ENCODE measurements at places on chromosomes 12 and 14.

- DNase-seq: no peak
Observed at GRCh38 chr14:100296106-100296651, 10.1 kb downstream of the SLC25A29 start.

DNA sequence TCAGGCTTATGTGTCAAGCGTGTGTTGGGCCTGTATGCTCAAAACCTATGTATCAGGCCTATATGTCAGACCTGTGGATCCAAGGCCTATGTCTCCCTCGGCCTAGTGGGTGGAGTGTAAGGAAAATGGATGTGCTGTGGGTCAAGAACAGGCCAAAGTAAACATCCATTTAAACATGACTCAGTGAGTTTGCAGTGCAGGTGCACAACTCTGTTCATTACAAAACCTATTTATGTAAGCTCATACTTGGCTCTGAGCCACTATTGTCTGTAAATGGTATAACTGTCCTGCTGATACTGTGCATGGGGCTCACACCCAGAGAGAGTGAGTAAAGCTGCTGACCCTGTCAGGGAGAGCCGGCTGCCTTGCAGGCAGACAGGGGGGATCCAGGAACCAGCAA, 249.7 kb upstream of the AVPR1A start:
- DNase-seq: peak; percentile 53

- DNase-seq: no peak
Observed at GRCh38 chr12:123031171-123031845, 50.8 kb downstream of the ARL6IP4 start.

GRCh38 chr14:71672596-71672995, 259.6 kb upstream of the RGS6 start:
- DNase-seq: no peak

DNA sequence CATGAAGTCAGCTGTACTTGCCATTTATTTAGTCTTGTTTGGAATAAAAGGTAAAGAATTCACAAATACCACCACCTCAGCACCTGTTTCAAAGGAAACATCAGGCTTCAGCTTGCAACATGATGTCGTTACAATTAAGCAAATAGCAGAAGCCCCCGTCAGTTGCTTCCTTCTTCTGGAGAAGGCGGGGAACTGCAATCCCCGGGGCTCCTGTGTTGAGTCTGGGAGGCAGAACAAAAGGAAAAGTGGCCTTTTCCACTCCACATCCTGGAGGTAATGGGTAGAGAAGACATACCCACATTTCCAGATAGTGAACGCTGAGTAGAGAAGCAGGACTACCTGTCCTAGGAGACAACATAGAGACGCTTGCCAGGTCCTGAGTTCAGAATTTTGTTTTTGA, 92.8 kb downstream of the DNAH10 start:
- DNase-seq: no peak

DNA sequence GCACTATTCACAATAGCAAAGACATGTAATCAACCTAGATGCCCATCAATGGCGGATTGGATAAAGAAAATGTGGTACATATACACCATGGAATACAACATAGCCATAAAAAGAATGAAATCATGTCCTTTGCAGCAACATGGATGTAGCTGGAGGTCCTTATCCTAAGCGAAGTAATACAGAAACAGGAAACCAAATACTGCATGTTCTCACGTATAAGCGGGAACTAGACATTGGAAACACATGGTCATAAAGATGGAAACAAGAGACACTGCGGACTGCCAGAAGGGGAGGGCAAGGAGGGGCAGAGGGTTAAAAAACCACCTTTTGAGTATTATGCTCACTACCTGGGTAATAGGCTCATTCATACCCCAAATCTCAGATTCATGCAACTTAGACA, 234.1 kb upstream of the PLXNC1 start:
- DNase-seq: no peak

- DNase-seq: peak; percentile 64
Observed at GRCh38 chr12:2268471-2269286, 215.9 kb downstream of the CACNA1C start.

GRCh38 chr14:30882431-30882830, 8.1 kb downstream of the COCH start:
- no peak for DNase-seq

DNA sequence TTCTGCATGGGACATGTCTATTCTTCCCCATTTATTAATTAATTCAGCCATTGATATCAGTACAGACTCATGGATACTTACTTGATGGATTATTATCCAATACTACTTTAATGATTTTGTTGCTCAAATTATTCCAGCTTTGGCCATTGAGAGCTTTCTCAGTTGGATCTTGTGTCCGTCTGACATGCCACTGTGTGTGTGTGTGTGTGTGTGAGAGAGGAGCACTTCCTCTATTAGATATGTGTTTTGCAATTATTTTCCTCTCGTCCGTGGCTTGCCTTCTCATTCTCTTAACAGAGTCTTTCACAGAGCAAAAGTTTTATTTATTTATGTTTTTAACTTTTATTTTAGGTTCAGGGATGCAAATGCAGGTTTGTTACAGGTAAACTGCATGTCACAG, 194.2 kb downstream of the ADGRD1 start:
- DNase-seq: no peak

DNA sequence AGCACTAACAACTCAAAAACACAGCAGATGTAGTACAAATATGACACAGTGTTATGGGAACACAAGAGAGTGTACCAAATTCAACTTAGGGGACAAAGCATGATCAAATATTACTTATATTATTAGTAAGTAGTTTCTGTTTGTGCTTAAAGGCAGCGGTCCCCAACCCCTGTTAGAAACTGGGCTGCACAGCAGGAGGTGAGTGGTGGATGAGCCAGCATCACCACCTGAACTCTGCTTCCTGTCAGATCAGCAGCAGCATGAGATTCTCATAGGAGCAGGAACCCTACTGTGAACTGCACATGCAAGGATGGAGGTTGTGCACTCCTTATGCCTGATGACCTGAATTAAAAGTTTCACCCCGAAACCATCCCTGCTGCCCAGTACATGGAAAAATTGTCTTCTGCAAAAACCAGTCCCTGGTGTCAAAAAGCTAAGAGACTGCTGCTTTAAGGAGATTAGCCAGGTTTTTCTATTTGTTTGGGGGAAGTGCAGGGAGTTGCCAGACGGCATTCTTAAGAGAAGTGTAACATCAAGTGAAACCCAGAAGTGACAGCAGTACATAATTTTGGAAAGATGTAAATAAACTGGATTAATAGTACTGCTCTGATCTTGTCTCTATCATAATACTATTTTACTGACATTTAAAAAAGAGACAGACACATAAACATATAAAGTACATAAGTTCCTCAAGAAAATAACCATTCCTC, 26.7 kb downstream of the GTF2A1 start:
- no peak for DNase-seq

- no peak for DNase-seq
Observed at GRCh38 chr14:56694609-56695008, 115.0 kb downstream of the TMEM260 start.

DNA sequence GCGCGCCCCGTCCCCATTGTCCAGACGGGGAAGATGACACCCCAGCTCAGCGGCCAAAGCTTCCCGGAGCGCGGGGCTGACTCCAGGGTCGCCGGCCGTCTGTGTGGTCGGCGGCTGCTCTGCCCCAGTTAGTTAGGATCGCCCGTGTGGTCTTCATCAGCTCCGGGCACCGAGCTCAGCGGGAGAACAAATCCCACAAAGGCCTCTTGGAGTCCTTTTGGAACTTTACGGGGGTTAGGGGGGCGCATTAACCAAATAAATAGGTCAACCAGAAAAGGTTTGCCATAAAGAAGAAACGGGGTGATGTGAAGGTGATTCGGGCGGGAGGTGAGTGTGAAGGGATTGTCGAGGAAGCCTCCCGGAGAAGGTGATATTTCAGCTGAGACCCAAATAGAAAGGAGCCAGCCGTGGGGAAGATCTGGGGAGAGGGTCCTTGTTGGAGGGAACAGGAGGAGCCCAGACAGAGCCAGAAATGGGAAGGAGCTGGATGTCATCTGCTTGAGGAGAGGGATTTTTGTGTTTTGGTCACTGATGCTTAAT, 697 bp downstream of the ATP6V0A2 start:
- no peak for DNase-seq

DNA sequence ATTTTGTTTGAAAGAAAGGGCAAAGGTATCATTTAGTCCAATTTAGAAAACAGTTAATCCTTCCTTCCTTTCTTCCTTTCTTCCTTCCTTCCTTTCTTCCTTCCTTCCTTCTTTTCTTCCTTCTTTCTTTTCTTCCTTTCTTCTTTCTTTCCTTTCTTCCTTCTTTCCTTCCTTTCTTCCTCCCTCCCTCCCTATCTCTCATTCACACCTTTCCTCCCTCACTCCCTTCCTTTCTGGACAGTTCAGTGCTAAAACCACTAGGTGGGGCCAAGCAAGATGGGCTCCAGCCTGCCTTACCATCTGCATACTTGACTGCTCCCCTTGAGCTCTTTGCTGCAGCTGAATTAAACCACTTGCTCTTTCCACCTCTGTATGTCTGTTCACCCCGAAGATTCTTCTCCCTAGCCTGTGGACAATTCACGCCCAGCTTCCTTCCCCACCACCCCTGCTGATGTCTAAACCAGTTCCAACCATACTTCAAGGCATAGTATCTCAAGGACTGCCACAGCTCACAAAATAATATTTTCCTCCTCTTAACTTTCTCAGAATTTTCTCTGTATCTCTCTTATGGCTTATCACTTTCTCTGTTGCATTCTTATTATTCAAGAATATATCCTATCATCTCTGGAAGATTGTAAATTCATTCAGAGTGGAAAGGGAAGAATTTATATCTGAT, 78.0 kb downstream of the DBX2 start:
- peak; percentile 29 for DNase-seq

DNA sequence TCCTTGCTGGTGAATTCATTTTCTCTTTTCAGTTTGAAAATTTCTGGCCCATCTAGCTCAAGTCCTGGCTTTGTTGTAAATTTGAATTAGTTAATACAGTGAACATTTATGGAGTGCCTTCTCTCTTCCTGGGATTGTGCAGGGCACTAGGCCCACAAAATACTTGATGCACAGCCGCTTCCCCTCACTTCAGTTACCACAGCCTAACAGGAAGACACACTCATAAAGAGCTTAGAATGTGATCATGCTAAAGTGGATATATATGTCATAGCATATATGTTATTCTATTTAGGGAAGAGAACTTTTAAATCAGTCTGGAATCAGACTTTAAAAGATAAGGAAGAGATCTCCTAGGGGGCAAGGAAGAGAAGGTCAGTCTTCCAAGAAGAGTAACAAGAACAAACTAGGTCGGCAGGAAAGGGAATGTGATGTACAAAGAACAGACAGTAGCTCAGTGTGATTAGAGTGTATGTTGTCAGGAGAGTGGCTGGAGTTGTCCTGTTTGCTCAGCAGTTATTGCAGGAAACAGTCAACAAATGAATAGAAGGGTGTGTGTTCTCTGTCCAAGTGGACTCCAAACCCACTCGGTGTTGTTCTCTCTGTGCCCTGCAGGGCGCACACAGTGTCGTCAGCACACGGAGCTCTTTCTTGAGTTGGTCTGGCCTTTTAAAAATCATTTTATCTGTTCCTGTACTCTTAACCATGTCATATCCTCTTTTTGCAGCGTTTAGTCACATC, 74.4 kb downstream of the DAAM1 start:
- DNase-seq: no peak

GRCh38 chr14:56806760-56807159, 3.5 kb downstream of the OTX2 start:
- DNase-seq: no peak

GRCh38 chr12:69689638-69690037, 9.5 kb downstream of the BEST3 start:
- no peak for DNase-seq

DNA sequence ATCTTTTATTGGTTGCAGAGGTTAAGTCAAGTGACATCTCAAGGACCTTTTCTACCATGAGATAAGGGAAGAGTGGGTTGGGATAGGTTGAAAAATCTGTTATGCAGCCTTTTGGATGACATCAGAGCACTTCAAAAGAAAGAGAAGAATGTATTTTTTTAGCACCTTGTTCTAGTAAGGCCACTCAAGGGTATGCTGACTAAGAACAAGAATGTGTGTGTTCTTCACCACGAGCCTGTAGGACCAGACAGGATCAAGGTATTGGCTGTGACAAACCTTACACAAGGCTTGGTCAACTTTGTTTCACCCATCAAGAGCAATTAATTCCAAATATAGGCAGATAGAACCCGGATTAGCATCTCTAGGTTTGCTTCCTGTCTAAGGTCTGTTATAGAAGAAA, 142.5 kb downstream of the SAMD4A start:
- no peak for DNase-seq

DNA sequence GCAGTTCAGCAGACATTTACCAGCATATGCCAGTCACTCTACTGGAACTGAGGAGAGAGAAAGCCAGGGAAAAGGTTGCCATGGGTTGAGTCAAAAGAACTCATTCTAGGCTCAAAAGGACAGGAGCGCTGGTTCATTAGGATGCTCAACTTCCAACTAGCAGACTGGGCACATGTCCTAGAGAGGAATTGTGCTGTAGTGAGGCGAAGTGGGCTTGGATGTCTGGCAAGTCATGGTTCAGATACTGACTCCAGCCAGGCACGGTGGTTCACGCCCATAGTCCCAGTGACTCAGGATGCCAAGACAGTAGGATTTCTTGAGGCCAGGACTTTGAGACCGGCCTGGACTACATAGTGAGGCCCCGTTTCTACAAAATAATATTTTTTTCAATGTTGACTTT, 281.5 kb downstream of the CACNA1C start:
- no peak for DNase-seq

- DNase-seq: no peak
Observed at GRCh38 chr14:77910506-77910905, 110.6 kb downstream of the ADCK1 start.

DNA sequence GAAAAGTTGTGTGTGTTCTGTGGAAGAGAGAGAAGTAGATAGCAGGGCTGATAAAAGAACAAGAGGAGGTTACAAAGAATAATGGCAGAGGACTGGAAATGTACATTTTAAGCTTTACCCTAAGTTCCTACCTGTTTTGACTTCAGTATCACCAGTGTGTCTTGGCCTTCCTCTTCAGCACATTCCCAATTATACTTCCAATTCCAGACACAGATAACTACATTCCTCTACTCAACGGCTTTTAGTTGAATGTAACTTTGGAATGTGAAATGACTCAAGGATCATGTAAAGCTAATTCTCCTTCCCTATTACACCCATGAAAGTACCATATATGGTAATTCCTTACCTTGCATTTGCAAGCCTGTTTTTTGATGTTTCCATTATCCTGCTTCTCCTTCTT, 5.0 kb downstream of the MGST1 start:
- no peak for DNase-seq

GRCh38 chr12:127125607-127126259, 1141.2 kb upstream of the TMEM132C start:
- peak; percentile 82 for DNase-seq

GRCh38 chr12:122167356-122167925, 6.6 kb downstream of the IL31 start:
- no peak for DNase-seq

DNA sequence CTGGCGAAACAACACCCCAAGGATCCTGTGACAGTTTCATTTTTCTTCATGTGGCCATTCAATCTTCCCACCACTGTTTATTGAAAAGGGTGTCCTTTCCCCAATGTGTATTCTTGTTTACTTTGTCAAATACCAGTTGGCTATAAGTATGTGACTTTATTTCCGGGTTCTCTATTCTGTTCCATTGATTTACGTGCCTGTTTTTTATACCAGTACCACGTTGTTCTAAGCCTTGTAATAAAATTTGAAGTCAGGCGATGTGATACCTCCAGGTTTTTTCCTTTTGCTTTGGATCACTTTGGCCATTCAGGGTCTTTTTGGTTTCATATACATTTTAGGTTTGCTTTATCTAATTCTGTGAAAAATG, 9.1 kb upstream of the MGAT4C start:
- DNase-seq: no peak

GRCh38 chr12:68521848-68522502, 88.7 kb upstream of the RAP1B start:
- DNase-seq: no peak
